ENCODE measurements at places on chromosomes 7 and 10. TPM values are rescaled to one million over a fixed set of nuclear protein-coding genes. Genes with fewer than 3 reads are reported as not detected.
A peak's percentile ranks its signal among the peaks of the same experiment; 100 is the strongest.

GRCh38 chr10:60208676-60209269, 180.9 kb downstream of the ANK3 start:
- DNase-seq: peak; percentile 55

DNA sequence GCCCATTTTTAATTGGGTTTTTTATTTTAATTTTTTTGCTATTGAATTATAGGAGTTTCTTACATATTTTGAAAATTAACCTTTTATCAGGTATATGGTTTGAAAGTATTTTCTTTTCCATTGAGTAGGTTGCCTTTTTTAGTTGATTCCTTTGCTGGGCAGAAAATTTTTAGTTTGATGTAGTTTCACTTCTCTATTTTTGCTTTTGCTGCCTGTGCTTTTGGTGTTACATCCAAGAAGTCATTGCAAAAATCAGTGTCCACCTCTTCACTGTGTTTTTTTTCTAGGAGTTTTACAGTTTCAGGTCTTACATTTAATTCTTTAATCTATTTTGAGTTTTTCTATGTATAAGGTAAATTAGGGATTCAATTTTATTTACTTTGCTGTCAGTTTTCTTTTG, 129.8 kb upstream of the FERD3L start:
- no peak for DNase-seq

GRCh38 chr7:11060893-11061292, 87.2 kb downstream of the PHF14 start:
- DNase-seq: peak; percentile 26

- no peak for DNase-seq
Measured at GRCh38 chr10:42981358-42982236, 95.3 kb upstream of the RET start.

Gene MYL10
- polyA plus RNA-seq: 25.6 TPM

DNA sequence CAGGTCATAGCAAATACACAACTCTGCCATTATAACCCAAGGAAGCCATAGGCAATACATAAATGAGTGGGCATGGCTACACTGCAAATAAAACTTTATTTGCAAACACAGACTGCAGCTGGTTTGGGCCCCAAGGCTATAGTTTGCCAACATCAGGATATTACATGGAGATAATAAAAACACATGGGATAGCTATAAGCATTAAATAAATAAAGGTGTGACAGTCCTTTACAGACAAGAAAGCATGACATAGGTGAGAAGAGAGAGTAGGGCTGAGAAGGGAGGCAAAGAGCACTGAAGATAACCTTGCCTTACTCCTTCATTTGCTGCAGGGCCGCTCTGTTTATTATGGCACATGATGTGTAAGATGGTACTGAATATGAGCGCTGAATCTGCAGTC, 135.1 kb upstream of the GHITM start:
- no peak for DNase-seq

GRCh38 chr10:55631071-55631654, 729.9 kb downstream of the ZWINT start:
- DNase-seq: peak; percentile 67

Gene ALOX5
- 1.2 TPM for polyA plus RNA-seq

Gene EBLN1
- not detected for polyA plus RNA-seq

Gene ABCB4
- 0.33 TPM for polyA plus RNA-seq

Gene AKR1C4
- polyA plus RNA-seq: not detected

DNA sequence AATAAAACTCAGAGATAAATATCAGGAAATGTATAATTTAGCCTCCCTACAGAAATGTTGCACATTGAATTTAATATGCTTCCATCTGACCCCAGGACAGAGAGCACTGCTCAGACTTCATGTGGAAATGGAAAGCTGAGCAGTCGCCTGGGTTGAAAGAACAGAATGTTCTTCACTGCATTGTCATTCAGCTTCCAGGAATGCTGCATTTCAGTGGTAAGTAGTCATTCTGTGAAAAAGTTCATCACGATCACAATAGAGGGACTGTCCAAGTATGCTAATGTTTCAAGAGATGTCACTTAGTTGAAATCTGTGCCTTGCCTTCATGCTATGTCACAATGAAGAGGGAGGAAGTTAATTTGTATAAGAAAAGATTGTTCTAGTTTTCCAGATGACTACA, 147.3 kb downstream of the NRCAM start:
- DNase-seq: no peak

Gene CREB5
- 16.0 TPM for polyA plus RNA-seq

Gene ZNF485
- 3.3 TPM for polyA plus RNA-seq

- DNase-seq: peak; percentile 16
Measured at GRCh38 chr7:80654887-80655340, 16.5 kb downstream of the CD36 start.

Gene NRG3
- 0.18 TPM for polyA plus RNA-seq

GRCh38 chr7:150784120-150784736, 15.9 kb downstream of the TMEM176B start:
- DNase-seq: peak; percentile 18

DNA sequence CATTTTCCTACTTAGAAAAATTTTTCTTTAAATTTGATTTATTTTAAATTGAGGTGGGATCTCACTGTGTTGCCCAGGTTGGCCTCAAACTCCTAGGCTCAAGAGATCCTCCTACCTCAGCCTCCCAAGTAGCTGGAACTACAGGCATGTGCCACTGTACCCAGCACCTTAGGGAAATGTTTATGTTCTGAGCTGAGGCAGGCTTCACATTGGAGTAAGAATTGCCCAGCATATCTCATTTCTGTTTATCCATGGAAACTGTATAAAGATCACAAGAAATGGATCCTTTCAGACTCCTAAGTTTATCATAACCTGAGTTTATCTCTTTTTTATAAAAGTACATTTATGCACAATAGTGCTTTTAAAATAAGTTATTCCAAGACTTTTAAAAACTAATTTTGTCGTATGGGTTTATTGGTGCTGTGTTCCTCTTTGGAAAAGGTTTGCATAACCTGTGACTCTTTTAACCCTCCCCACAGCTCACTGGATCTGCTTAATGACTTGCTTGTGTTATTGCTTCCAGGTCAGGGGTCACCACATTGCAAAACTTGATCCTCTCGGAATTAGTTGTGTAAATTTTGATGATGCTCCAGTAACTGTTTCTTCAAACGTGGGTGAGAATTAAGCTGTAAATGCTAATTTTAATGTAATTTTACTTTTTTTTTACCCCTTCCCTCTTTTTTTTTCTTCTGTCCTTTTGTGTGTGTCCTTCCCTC, 40.7 kb downstream of the OGDH start:
- no peak for DNase-seq

Gene STEAP1B
- polyA plus RNA-seq: 2.8 TPM

GRCh38 chr7:71403202-71403946, 271.4 kb downstream of the GALNT17 start:
- peak; percentile 57 for DNase-seq

Gene FRAT1
- polyA plus RNA-seq: 2.6 TPM

- DNase-seq: peak; percentile 85
Measured at GRCh38 chr10:109852475-109853037, 70.8 kb downstream of the XPNPEP1 start.

DNA sequence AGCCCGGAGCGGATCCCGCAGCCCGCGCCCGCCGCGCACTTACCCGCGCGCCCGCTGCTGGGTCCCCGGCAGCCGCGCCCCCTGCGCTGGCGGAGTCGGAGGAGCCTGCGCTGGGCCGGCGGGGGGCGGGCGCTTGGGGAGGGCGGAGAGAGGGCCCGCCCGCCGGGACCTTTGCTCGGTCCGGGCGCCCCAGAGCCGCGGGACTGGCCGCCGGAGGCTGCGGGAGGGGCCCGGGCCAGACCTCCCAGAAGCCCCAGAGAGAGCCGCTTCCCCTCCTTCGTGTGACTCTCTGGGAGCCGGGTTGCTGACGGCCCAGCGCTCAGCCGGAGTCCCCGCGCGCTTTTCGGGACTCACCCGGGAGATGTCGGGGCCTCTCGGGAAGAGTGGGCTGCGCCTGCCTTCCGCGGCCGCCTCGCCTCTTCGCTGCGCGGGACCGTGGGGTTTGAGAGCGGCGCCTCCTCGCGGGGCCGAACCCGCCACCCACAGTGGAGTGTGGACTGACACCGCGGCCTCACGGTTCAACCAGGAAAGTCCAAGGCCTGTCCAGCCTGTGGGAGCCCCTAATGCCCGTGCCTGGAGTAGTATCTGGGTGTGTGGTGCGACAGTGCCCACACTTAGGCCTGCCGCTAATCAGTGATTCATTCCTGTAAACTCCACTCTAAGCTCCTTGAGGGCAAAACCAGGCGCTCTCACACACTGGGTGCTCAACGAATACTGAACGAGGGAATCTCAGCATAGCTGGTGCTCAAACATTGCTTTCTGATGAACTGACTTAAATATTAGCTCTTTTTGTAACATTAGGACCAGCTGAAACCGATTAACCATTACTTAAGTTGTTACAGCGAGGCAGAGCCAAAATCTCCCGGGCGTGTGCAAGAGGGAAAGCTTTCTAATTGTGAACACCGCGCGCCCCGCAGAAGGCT, at the start of gene GSDME:
Gene GSDME, minus strand, starts transcription at position 112 of the 923 bp plus-strand sequence. CDS start 7,690 bp downstream, outside the sequence.
- DNase-seq: peak; percentile 72

Gene AZGP1
- 3.2 TPM for polyA plus RNA-seq

GRCh38 chr7:105769901-105770628, 106.3 kb downstream of the ATXN7L1 start:
- DNase-seq: peak; percentile 63

GRCh38 chr10:68543004-68543918, 15.9 kb upstream of the SLC25A16 start:
- DNase-seq: no peak

GRCh38 chr10:114307731-114308130, 68.7 kb downstream of the VWA2 start:
- no peak for DNase-seq
